AG08396 (cell line): ENCODE measurements at places on chromosomes 5 and 9.

GRCh38 chr5:321230-321725 lies at the start of gene AHRR:
TSS of gene AHRR (plus strand) at chr5:321714. CDS start at chr5:343903, 22,189 bp downstream.
- peak; percentile 98 for DNase-seq

DNA sequence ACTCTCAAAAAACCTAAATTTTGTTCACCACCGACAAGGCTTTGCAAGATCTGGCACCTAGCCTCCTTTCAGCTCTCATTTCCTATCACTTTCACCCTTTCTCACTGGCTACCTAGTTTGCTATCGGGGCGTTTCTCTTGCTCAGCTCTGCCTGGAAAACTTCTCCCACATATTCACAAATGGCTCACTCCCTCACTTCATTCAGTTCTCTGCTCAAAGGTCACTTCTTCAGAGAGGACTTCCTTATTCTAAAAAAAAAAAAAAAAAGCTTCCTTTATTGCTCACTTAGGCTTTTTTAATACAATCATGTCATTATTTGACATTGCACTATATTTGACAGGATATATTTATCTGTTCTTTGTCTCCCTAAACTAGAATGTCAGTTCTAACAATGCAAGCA lies 2.1 kb upstream of the SLC25A46 start:
- DNase-seq, result no peak

DNA sequence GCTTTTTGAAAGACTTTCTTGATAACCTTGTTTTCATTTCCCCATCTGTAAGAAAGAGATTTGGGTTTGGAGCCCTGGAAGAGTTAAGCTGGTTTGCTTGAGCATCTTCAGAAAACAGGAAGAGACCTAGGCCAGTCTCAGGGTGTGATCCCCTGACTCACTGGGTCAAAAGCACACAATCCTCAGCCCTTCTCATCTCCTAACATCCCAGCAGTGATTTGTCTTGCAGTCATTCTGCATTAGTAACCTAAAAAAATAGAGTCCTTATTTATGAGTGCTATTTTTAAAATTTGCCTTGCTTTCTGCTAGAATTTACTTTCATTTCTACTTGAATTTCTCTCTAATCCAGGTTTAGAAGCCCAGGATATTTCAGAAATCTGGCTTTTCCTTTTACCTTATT lies 16.4 kb upstream of the ARSB start:
- DNase-seq, result peak; percentile 29

DNA sequence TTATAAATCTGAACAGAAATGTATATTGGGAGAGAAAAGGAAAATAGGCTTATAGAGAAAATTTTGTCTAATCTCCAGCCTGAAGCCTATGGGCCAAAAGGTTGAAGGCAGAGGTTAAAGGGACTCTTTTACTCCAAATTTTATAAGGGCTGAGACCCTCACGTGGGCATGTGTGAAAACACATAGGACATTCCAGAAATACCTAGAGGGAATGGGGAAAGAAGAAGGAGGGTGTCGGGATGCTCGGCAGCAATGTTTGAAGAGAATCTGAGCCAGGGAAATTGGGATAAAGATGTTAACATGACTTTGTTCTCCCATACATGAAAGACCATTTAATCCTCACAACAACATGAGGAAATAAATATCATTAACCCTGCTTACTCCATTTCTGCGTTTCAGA lies 102.1 kb upstream of the SLC12A2 start:
- DNase-seq, result no peak

- DNase-seq, result peak; percentile 80
Measured at GRCh38 chr5:174533751-174534241, 190.6 kb upstream of the MSX2 start.

DNA sequence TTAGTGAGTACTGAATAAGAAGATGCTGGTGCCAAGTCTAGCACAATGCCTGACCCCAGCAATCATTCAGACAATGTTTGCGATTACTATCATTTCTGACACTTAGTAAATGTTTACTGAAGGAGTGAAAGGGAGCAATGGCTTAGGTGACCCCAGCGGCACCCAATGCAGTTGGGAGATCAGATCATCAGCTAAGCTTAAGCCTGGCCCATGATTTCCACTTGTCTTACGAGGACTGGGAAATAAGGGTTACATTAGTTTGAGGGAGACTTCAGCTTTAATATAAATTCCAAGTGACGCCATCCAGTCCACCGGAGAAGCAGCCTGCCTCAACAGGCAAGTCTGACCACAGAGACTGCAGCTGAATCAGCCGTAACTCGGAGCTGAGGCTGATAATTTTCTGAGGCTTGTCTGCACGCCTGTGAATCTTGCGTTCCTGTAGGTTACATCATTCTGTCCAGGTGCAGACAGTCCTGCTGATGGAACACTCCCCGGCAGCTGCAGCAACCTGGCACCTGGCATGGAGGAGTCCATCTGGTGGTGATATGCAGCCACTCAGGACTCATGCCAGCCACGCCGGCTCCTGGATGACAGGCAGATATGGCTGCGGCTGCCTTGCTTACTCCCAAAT lies 34.9 kb upstream of the FGF1 start:
- no peak for DNase-seq
